Mesothelial cell of epicardium (in vitro differentiated cells): ENCODE measurements at places on chromosomes 5 and 9. TPM values are rescaled to one million over a fixed set of nuclear protein-coding genes. Genes with fewer than 3 reads are reported as not detected.

The IL5 gene
- total RNA-seq, result not detected in 3 replicates

The FOXD4 gene
- 0.35 to 0.67 TPM (median 0.38 TPM) in 3 replicates for total RNA-seq

The ALDH1B1 gene
- total RNA-seq, result 17.5 to 20.3 TPM (median 19.7 TPM) in 3 replicates

The PTPDC1 gene
- total RNA-seq, result 12.0 to 13.7 TPM (median 12.7 TPM) in 3 replicates

The TAF11L7 gene
- total RNA-seq, result not detected in 3 replicates

The CCNO gene
- total RNA-seq, result 0.20 to 0.80 TPM (median 0.45 TPM) in 3 replicates

The KIF4B gene
- 0.07 to 0.11 TPM in 2 of 3 replicates, not detected in the other for total RNA-seq

The CDX1 gene
- total RNA-seq, result 0.51 to 1.1 TPM (median 0.68 TPM) in 3 replicates

The MELK gene
- total RNA-seq, result 14.8 to 15.4 TPM (median 15.0 TPM) in 3 replicates

The PCDHGA11 gene
- 5.7 to 6.0 TPM (median 6.0 TPM) in 3 replicates for total RNA-seq

The ARAP3 gene
- total RNA-seq, result 50.9 to 53.8 TPM (median 51.8 TPM) in 3 replicates

The LRRTM2 gene
- total RNA-seq, result 0.09 to 0.18 TPM (median 0.13 TPM) in 3 replicates

The HDHD3 gene
- total RNA-seq, result 26.9 to 30.8 TPM (median 27.7 TPM) in 3 replicates

The FBP2 gene
- not detected in 3 replicates for total RNA-seq

The PCDHA11 gene
- total RNA-seq, result 11.7 to 12.8 TPM (median 11.8 TPM) in 3 replicates

The PCDHA9 gene
- total RNA-seq, result 3.1 to 4.0 TPM (median 3.4 TPM) in 3 replicates

The OBP2B gene
- not detected in 3 replicates for total RNA-seq

The ARL14EPL gene
- total RNA-seq, result 0.25 TPM in 1 of 3 replicates, not detected in the others

The OXCT1 gene
- 20.3 to 21.2 TPM (median 20.8 TPM) in 3 replicates for total RNA-seq

The PFN3 gene
- total RNA-seq, result not detected in 3 replicates

The FCN2 gene
- total RNA-seq, result not detected in 3 replicates
